ENCODE measurements at places on chromosomes 6 and 20. TPM values are rescaled to one million over a fixed set of nuclear protein-coding genes. Genes with fewer than 3 reads are reported as not detected.

Gene ENPP3
- total RNA-seq = not detected

DNA sequence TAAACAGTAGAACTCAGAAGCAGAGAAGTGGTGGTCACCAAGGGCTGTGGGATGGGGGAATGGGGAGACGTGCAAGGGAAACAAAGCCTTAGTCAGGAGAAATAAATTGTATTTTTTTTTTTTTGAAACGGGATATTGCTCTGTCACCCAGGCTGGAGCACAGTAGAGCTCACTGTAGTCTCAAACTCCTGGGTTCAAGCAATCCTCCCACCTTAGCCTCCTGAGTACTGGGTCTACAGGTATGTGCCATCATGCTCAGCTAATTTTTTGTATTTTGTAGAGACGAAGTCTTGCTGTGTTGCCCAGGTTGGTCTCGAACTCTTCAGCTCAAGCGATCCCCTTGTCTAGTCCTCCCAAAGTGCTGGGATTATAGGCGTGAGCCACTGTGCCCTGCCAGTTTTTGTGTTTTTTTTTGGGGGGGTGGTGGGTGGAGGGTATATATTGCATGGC, 3.4 kb downstream of the HSPA1B start:
- no peak for DNase-seq

Gene SIRPB1
- 5.7 TPM for total RNA-seq

Gene SKIC2
- total RNA-seq = 31.6 TPM

GRCh38 chr20:37558306-37558705, 30.6 kb upstream of the BLCAP start:
- no peak for DNase-seq

DNA sequence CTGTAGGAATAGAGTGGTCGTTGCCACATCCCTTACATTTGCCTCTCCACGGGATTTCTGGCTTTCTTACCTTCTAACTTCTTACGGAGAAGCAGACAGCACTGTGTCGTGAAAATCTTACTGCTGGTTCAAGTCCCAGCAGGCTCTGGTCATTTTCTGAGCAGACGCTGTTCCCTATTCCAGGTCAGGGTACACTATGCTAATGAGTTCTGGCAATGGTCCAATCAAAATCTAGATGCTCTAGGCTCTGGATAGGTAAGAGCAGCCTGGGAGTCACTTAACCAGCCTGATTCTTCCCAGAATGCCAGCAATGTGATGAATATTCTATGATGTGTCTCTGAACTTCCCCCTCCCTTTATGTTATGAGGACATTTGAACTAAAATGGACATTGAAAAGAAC, at the start of gene GCM1:
TSS of gene GCM1 (minus strand) at position 158 of the 400 bp plus-strand sequence. CDS start 3,209 bp downstream, outside the sequence.
- DNase-seq = no peak

Gene BAK1
- 6.5 TPM for total RNA-seq

DNA sequence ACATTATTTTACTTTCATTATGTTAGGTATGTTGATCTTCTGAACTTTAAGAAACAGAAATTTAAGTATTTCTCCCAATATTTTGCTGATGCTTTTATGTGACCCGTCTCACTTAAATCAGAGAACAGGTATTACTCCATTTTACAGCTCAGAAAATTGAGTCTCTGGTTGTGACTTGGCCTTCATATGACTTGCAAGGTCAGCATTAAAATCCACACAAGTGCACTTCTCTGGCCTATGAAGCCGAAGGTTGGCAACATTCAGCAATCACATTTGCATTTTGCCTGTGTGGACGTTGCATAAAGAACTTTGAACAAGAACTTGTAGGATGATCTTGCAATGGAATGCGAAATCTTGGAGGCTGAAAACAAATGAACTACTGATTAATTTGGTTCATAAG, 10.1 kb upstream of the MYLIP start:
- DNase-seq = no peak

DNA sequence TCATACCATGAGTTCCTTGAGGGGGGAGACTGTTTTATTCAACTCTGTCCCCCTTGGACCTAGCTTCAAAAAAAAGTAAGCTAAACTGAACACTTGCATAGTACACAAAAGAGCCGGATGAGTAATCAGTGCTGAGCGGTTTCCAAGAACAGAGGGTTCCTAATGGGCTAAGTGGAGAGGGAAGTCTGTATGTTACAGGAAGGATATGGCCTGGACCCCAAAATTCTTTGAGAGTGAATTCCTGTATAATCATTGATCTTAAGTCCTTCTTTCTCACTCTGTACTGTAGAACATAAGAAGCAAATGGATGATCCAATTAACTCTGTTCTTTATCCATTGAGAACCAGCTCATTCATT, 324.7 kb upstream of the CNR1 start:
- no peak for DNase-seq

DNA sequence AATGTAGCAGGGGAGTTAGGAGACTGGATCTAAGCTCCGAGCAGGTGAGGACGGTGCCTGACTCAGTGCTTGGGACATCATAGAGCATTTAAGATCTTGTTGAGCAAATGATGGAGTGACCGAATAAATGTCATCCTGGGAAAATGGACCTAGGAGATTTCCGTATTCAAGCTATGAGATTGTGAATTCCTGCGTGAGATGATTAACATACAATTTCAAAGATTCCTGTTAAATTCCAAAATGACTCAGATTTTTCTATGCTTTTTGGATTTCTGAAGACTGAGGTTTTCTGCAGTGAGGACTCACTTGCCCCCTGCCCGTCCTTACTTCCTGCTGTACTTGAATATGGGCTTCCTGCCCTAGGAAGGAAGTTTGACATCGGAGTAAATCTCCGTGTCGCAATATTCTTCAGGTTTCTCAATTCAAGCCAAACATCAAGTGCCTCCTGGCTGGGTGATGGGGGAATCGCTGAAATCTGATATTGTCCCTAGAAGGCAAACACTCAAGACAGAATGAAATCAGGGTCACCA, 5.2 kb downstream of the SYTL3 start:
- DNase-seq = peak; percentile 60

GRCh38 chr6:47362857-47363461, 53.3 kb upstream of the TNFRSF21 start:
- no peak for DNase-seq

GRCh38 chr6:38113825-38114576, 294.5 kb downstream of the ZFAND3 start:
- no peak for DNase-seq

- DNase-seq = no peak
Observed at GRCh38 chr20:31568041-31568731, 36.9 kb upstream of the ID1 start.

- DNase-seq = no peak
Observed at GRCh38 chr20:4869290-4870193, 131.8 kb downstream of the SLC23A2 start.

GRCh38 chr6:65259059-65259458, 448.0 kb downstream of the EYS start:
- DNase-seq = no peak

DNA sequence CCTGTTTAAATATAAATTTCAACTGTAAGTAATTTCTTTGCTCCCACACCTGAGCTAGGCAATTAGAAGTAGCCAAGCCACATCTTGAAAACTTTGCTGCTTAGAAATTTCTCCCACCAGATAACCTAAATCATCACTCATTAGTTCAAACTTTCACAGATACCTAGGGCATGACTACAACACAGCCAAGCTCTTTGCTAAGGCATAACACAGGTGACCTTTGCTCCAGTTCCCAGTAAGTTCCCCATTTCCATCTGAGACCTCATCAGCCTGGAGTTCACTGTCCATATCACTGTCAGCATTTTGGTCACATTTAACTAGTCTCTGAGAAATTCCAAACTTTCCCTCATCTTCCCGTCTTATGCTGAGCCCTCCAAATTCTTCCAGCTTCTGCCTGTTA, 79.8 kb upstream of the OPRM1 start:
- DNase-seq = no peak

- DNase-seq = no peak
Observed at GRCh38 chr6:53723331-53723730, 57.8 kb upstream of the KLHL31 start.

Gene CCDC170
- total RNA-seq = 0.11 TPM

Gene SIRPG
- not detected for total RNA-seq

DNA sequence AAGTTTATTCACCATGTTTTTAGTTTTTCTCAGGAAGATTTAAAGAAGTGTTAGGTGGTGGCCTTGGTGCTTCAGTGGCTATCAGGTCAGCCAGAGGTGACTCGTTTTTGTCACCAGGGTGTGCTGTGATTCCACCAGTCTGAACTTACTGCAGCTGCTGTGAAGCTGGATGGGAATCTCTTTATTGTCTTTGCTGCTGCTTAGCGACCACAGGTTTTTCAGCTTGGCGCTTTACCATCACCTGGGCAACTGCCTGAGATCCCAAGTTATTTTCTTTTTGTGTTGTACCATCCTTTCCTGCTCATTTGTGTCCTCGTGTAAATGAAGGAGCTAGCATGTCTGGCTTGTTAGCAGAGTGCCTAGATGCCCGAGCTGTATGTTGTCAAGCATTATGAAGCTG, 146.9 kb downstream of the MACROD2 start:
- DNase-seq = no peak

DNA sequence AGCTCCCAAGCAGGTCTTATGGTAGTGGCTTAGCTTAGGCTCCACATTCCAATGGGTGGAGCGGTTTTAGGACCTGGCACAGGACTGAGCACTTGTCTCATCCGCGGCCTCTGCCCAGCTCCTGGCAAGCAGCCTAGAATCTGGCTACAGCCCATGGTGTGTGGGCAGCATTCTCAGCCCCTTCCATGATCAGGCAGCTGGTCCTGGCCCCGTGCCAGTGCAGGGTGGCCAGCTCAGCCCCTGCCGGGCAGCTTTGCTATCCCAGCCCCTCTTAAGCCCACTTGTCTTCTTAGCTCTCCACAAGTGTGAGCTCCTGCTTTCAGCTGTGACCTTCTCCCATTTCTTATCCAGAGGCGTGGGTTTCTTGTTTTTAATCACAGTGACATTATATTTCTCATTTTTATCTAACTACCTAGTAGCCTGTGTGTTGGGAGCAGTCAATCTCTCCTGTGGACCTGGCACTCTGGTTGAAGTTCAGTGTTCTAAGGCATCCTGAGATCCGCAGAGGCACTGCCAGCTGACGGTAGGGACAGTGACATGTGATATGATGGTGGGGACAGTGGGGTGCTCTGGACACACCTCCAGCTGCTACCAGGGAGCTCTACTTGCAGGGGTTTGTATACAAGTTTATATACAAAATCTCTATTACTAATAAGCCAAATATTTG, 119.9 kb upstream of the PRND start:
- DNase-seq = no peak

DNA sequence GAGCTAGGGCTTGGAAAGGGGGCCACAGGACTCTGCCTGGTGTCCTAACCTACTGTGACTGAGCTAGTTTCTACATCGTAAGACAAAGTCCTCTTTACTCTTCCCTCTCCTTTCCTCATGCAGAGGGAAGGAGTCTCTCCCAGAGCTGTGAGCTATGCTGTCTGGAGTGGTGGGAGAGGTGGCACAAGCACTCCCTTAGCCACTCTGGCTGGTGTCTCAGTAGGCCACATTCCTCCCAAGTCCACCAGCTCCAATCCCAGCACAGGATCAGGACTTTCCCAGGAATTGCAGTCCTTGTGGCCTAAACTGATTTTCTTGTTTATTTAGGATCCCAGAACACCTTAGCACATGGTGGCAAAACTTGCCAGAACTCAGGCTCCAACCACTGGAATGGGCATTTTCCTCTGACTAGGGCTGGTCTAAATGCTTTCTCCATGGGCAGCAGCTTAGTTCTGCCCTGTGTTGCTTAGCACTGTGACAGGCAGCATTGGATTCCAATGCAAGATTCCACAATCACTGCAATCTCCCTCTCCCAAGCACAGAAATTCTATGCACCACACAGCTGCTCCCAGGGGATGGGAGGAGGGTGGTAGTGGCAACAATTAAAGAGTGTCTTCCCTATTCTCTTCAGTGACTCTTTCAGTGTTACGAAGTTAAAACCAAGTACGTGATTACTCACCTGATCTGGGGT, 733.3 kb downstream of the HACE1 start:
- DNase-seq = no peak

Gene TINAG
- total RNA-seq = not detected

Gene PTK6
- not detected for total RNA-seq

GRCh38 chr20:53097791-53098190, 125.6 kb downstream of the TSHZ2 start:
- no peak for DNase-seq

- DNase-seq = no peak
Observed at GRCh38 chr20:31837896-31838397, 7.5 kb downstream of the FOXS1 start.

- DNase-seq = no peak
Observed at GRCh38 chr6:679282-679681, 13.7 kb downstream of the EXOC2 start.

DNA sequence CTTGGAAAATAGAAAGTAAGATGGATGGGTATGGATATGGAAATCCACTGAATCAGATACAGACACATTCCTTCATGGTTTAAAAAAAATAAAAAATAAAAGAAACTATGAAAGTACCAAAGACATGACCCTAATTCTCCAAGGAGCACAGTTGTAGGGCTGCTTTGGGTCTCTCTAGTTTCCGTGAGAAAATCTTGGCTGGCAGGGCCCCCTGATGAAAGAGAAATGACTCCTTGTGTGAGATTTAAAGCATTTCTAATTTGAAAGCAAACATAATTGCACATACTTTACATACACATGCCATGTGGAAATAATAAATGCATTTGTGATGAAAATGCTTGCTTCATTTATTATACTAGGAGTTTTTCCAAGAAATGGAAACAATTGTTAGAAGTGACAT, 593.9 kb upstream of the BTBD3 start:
- no peak for DNase-seq

Gene MMP24
- 2.2 TPM for total RNA-seq

DNA sequence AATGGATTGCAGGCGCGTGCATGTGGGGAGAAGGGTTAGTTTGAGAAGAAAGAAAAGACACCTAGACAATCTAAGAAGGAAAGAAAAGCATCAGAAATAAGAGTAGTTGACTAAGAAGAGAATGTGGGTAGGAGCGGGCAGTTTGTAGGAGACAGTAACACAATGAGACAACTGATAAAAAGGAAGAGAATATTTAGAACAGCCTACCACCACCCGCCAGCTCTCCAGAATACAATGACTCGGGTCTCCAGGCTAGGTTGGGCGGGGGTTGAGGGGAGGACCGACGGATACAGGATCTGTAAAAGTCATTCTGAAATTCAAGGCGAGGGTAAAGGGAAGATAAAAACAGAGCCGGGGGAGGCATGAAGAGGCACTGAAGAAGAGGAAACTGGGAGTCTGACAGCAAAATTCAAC, 712 bp downstream of the ABHD16A start:
- no peak for DNase-seq

DNA sequence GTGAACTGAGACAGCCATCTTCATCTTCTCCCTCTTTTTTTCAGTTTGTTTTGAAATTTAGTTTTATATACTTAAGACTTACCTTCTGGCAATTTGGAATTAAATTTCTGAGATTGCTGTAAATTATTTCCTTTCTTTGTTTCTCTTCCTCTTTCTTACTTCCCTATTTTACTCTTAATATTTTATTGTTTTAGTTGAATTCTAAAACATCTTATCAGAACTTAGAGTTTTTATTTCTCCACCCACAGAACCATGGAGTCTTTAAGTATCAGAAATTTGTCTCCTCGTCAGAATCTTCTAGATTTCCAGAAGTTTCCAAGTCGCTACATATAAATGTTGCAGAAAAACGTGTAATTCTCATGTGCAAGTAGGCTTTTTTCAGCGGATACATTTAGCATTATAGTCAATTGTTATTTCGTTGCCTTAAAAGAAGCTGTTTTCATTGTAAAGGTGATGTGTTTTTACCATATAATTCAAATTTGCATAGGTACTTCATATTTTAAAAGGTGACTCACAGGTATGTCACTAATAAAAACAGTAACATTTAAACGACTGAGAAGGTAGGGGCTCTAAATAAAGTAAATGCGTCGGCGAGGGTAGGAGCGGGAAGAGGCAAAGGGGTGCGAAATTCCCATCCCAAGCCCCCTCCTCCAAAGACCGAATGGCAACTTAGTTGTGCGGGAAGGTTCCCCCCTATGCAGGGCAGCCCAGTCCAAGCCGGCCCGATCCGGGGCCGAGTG, 866 bp upstream of the MYO6 start:
- DNase-seq = no peak

Gene HCRTR2
- total RNA-seq = not detected
